ENCODE measurements at places on chromosomes 2 and 18.

- DNase-seq = no peak
These were observed 177.9 kb downstream of the FAM124B start for GRCh38 chr2:224223851-224224555.

- no peak for DNase-seq
These were observed 104.6 kb upstream of the SLC14A2 start for GRCh38 chr18:45510656-45511055.

- peak; percentile 56 for DNase-seq
These were observed 130.6 kb downstream of the ATP9B start for GRCh38 chr18:79199691-79200374.

DNA sequence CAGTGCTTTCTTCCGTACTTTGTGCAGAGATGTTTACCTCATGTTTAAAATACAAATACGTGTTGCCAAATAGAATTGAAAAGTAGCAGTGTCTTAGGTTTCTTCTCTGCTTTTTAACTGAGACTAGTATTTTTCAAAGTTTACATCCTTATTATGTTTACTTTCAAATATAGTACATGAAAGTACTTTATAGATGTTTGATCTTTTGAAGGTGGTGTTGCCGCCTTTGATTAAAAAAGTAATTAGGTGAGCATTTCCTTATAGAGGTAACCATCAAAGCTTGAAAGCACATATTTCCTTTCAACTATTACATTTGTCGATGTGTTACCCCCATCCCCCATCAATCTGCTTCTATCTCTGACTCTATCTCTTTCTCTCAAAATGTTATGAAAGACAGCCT is 87.0 kb downstream of the CERS6 start:
- no peak for DNase-seq

DNA sequence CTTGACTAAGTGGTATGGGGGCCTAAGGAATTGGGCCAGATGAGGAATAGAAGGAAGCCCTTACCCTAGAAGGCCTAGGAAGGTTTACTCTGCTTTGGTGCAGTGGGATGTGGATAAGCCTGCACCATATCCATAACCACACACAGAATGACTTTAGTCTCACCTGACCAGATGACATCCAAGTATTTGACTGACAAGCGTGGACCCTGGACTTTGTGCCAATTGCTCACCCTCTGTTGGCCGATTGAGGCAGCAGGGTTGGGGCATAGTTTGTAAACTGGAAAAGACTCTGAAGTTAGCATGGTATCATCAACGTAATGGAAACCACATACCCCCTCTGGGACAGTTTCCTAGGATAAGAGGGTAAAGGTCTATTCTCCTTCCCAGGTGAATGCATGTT is 36.5 kb upstream of the SERPINE2 start:
- DNase-seq = no peak

- no peak for DNase-seq
These were observed at the start of gene LIMS2 for GRCh38 chr2:127675331-127676261. LIMS2 (minus strand) TSS chr2:127675530; CDS start chr2:127675024, 506 bp downstream.

DNA sequence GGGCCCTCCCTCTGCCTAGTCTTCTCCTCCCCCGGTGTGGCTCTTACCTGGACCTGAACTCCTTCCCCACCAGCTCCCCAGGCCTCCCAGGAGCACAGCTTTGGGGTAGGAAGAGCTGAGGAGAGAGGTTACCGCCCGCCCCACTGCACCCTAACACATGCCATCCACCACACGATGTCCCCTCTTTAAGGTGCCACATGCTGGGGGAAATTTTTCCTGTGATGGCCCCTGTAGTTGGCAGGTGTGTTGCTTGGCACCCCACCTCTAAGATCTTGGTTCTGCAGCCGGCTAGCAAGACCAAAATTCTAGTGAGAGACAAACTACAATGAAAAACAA is 6.9 kb upstream of the TEX261 start:
- DNase-seq = no peak

DNA sequence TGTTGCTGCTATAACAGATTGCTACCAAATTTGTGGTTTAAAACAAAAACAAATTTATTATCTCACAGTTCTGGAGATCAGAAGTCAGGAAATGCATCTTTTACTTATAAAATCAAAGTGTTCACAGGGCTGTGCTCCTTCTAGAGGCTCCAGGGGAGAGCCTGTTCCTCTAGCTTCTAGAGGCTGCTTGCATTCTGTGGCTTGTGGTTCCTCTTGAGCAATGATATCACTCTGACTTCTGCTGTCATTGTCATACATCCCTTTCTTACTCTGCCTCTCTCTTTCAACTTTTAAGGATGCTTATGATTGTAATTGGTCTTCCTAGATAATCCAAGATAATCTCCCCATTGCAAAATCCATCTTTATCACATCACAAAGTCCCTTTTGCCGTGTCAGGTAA is 6.1 kb upstream of the DCC start:
- no peak for DNase-seq

- no peak for DNase-seq
These were observed 214.5 kb downstream of the NBAS start for GRCh38 chr2:15346624-15347023.

Measured in astrocyte (in vitro differentiated cells and primary cell).